NCI-H524 treated with DMSO at 0.1 percent for 48 hours (cell line): ENCODE measurements at places on chromosomes 13 and 19.

GRCh38 chr19:52689843-52690368, 44.9 kb downstream of the ZNF611 start:
- DNase-seq: no peak

- no peak for DNase-seq
Measured at GRCh38 chr13:52931131-52931530, 82.7 kb upstream of the PCDH8 start.

GRCh38 chr19:12994701-12995595, at the start of gene NFIX:
TSS of gene NFIX (plus strand) at chr19:12995475. CDS start at chr19:12995838, 363 bp downstream.
- no peak for DNase-seq

GRCh38 chr19:38692458-38693379, 45.3 kb downstream of the ACTN4 start:
- no peak for DNase-seq

DNA sequence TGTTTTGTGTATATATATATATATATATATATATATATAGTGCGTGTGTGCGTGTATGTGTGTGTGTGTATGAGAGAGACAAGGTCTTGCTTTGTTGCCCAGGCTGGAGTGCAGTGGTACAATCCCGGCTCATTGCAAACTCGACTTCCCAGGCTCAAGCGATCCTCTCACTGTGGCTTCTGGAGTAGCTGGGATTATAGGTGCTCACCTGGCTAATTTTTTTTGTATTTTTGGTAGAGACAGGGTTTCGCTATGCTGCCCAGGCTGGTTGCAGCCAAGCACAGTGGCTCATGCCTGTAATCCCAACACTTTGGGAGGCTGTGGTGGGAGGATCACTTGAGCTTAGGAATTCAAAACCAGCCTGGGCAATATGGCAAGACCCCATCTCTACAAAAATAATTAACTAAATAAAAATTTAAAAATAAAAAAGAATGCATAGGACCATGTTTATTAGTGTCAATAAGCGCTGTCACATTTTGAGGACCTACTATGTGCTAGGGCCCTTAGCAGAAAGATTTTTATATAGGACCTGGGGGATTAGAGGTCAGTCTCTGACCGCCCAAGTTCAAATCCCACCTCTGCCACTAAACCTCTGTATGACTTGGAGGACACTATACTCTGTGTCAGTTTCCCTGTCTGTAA, 1.8 kb downstream of the PVR start:
- DNase-seq: no peak

DNA sequence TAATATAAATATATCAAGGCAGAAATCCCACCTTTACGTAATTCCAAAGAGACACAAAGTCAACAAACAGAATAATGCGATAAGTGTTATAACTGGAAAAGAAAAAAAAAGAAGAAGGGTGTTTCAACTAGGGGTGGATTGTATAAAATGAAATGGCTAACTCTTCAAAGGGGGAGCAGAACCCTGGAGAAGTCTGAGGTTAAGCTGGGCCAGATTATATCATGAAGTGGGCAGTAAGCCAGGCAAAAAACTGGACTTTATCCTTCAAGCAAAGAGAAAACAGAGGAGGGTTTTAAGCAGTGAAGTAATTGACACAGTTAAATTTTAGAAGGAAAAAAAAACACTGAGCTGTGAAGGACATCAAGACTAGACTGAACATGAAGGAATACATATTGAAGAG, 41.9 kb downstream of the TBC1D4 start:
- DNase-seq: no peak

DNA sequence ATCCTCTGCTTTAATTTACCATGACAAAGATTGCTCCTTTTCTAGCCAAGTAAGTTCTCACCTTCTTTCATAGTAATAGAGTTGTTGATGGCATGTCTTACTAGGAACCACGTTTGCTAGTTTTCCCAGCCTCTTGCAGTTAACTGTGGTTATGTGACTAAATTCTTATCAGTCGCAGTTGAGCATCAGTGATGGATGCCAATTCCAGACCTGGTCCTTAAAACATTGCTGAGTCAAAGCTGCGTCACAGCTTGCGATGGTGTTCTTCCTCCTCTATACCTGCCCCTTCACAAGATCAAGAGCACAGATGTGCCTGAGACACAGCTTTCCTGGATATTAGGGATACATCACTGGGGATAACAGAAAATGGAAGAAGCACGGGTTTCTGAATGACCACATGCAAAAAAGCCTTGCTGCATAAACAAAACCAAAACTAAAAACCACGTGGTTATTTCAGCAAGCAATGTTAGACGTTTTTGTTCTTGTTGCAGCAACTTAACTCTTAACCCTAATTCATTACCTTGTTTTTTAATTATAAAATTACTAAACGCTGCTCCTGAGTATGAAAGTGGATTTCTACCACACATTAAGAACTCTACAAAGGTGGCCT, 97.6 kb upstream of the DACH1 start:
- DNase-seq: peak; percentile 16

DNA sequence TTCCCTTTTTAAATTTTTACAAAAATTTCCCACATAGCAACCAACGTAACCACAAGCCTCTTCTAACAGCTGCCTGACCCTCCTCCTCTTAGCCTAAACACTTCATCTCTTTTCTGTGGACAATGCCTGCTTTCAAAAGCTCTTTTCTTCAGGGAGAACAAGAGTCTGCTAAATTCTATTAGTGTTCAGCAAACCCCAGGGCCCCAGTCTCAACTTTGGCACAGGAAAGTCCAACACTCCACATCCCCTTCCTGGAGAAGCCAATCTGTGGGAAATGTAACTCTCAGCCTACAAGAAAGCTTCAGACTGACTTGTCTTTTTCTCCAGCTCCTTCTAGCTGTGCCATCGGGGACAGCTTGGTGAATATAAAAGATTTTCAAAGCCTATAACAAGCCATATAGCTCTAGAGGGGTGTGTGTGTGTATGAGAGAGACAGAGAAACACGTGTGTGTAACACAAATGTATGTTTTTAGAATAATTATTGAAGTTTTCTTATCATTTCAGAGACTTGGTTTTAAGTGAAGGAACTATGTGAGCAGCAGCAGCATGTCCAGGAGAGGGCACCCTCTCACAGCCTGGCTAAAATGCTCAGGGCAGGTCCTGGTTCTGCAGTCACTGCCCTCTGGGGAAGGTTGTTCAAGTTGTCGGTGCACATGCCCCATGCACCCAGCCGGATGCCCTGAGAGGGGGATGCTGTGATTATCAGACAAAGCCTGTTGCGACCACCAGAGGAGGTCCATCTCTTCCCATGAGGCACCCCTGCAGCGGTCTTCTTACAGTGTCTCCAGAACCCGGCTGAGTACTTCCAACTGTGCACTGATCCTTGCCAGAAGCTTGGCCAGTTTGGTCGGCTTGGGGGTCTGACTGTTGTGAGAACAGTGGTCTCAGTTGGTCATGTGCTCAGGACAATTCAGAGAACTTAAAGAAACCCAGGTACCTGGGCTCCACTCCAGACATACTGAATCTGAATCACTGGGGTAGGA, 34.4 kb downstream of the CCDC70 start:
- DNase-seq: no peak

GRCh38 chr19:41530761-41531301, 45.1 kb upstream of the CEACAM21 start:
- DNase-seq: no peak

- no peak for DNase-seq
Measured at GRCh38 chr13:60575142-60575541, 178.1 kb downstream of the TDRD3 start.

- DNase-seq: peak; percentile 100
Measured at GRCh38 chr19:49640113-49640898, at the start of gene RRAS. TSS of gene RRAS (minus strand) at chr19:49640143. CDS start at chr19:49640098, 45 bp downstream.

DNA sequence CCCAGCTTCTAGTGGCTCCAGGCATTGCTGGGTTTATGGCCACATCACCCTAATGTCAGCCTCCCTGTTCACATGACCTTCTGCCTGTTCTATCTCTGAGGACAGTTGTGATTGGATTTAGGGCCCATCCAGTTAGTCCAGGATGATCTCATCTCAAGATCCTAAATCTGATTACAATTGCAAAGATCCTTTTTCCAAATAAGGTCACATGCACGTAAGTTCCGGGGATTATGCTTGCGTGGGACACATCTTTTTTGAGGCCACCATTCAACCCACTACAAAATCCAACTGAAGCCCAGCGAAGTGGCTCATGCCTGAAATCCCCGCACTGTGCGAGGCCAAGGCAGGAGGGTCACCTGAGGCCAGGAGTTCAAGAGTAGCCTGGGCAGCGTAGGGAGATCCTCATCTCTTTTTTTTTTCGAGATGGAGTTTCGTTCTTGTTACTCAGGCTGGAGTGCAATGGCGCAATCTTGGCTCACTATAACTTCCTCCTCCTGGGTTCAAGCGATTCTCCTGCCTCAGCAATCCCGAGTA, 12.3 kb downstream of the PLD3 start:
- DNase-seq: no peak

GRCh38 chr19:8461376-8461775, 16.6 kb downstream of the HNRNPM start:
- no peak for DNase-seq

DNA sequence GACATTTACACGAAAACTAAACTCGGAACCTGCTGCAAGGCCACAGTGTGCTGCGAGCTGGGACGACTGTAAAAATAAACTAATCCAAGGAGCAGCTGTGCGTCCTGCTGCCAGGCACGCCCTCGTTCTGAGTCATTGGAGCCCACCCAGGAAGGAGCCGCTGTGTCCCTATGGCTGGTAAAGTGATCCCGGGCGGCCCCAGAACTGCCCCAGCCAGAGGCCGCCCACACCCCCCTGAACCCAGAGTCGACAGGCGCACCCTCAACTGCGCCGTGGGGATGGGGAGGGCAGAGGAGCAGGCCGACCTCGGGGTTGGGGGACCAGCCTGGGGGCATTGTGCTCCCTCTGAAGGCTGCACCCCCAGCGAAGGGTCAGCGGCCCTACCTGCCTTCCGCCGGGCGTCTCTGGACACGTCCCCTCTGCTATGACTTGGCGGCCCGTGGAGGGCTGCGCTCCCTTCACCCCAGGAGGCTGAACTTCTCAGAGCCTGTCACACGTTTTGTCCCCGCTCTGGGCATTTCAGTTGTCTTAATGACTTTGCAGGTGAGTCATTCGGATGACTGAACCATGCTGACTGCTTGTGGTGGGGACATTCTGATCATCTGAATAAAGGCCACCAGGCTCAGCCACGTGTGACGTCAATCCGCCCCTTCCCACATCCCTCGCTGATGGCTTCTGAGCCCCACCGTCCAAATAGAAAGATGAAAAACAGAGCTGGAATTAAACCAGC, 42.7 kb downstream of the ADPRHL1 start:
- no peak for DNase-seq

DNA sequence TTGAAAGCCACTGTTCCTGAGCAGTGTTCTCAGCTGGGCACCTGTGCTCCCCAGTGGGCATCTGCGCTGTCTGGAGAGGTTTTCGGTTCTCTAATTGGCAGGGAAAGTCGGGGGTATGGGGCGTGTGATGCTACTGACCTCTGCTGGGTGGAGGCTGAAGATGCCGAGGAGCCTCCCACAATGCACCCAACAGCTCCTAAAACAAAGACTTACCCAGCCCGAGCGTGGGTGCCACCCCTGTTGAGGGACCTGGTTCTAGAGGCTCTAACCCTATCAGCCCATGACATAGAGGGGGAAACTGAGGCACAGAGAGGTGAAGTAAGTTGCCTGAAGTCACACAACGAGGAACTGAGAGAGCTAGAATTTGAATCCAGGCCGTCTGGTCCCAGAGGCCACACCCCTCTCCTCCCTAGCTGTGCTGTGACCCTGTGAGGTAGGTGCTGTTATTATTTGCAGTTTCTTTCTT, 2.3 kb downstream of the SPACA4 start:
- DNase-seq: peak; percentile 51

DNA sequence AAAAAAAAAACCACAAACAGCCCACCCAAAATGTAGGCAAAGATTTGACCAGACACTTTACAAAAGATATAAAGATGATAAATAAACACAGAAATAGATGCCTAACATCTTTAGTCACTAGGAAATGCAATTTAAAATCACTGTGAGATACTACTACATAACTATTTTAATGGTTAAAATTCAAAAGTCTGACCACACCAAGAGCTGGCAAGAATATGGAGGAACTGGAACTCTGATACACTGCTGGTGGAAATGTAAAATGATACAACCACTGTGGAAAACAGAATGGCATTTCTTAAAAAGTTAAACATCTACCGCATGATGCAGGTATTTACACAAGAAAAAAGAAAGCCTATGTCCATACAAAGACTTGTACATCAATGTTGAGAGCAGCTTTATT, 26.8 kb downstream of the VWA8 start:
- DNase-seq: no peak

DNA sequence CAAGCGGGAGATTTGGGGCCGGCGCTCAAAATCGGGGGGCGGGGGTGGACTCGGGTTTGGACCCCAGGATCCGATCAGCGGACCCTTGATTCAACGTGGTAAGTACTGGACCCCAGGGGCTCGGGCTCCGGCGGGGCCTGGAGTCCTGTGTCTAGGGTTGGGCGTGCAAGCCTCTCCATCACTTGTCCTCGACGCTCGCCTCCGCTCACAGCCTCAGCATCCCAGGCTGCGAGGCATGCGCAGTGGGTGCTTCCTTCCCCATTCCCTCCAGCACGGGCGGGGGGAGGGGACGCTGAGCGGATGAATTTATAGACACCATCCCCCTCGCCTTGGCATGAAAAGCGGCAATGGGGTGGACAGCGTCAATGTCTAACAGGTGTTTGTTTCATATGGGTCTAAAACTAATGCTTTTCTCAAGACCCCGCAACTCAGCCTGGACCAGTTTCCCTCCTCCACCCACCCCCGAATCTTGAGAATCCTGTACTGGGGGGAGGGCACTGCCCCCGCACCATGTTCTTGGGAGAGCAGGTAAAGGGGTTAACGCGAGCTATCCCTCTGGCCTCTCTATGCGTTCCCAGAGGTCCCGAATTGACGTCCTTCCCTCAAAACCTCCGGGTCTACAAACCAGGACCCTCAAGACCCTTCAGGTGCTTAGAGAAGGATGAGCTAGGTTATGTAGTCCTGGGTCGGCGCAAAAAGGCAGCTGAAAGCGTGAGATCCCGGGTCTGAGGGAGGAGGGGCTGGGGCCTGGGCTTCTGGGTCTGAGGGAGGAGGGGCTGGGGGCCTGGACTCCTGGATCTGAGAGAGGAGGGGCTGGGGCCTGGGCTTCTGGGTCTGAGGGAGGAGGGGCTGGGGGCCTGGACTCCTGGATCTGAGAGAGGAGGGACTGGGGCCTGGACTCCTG, 579 bp downstream of the CPT1C start:
- no peak for DNase-seq

GRCh38 chr13:101916108-101916774, 463.8 kb downstream of the ITGBL1 start:
- no peak for DNase-seq
